Karpas-422 (cell line): ENCODE measurements at places on chromosomes 5 and 9. TPM values are rescaled to one million over a fixed set of nuclear protein-coding genes. Genes with fewer than 3 reads are reported as not detected.

PLAC8L1 gene
- 2.0 TPM in 1 of 2 replicates, not detected in the other for total RNA-seq

PCDHB12 gene
- total RNA-seq: not detected in 2 replicates

SMIM23 gene
- not detected in 2 replicates for total RNA-seq

DNA sequence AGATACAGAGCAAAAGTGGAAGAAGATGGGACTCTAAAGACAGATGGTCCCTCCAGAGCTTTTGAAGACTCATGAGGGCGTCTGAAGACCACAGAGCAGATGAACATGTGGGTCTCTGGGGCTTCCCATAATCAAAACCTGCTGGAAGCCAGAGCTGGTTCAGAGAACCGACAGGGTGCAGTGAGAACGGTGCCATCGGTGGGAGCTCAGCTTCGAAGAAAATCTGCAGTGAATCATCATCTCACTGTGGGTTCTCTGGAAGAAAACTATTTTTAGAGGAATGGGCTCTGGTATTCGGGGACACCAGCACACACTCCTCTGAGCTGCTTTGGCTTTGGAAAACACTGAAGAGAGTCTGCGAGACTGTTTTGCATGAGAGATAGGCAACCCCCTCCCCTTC, 222.4 kb upstream of the PANK3 start:
- no peak for DNase-seq

- no peak for DNase-seq
Measured at GRCh38 chr9:8569823-8570222, 770.2 kb upstream of the DMAC1 start.

- DNase-seq: no peak
Measured at GRCh38 chr9:37201581-37201980, 81.2 kb downstream of the ZCCHC7 start.

GRCh38 chr9:74309654-74310053, 187.5 kb upstream of the RORB start:
- DNase-seq: no peak
